ENCODE measurements at places on chromosomes 7 and 10.

- DNase-seq: no peak
These were observed 57.3 kb downstream of the PALS2 start for GRCh38 chr7:24630596-24630995.

GRCh38 chr10:6038071-6038631, 24.0 kb downstream of the IL2RA start:
- no peak for DNase-seq

- DNase-seq: no peak
These were observed 81.4 kb upstream of the SHH start for GRCh38 chr7:155893664-155894063.

DNA sequence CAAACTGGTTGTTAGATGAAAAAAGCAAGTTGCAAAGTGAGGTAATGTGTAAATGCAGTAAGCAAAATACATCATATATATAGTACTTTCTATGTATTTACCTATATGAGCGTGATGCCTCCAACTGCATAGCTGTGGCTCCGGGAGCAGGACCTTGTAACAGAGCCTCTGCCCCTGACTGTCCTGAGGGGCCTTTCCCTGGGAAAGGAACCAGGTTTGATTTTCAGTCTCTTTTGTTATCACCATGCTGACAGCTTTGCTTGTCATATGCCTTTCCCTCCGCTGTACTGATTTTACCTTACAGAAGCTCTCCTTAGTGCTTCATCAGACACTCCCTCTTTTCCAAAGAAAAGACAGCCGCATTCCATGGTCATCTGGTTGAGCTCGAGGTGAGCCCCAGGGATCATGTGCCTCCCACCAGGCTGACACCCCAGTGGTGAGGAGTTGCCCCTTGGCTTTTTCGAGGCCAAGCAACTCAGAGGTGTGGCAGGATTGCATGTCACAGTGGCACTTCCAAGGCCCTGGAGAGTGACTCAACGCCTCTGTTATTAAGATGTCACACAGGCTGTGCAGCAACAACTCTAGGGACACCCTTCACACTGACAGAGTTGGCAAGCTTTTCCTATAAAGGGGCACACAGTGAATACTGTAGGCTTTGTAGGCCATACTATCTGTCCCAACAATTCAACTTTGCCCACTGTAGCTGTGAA, 78.9 kb downstream of the ALOX5 start:
- no peak for DNase-seq

GRCh38 chr7:99622596-99622995, 5.8 kb downstream of the ZSCAN25 start:
- DNase-seq: peak; percentile 38
